Astrocyte (in vitro differentiated cells and primary cell): ENCODE measurements at places on chromosomes 12 and 14. TPM values are rescaled to one million over a fixed set of nuclear protein-coding genes. Genes with fewer than 3 reads are reported as not detected.

DNA sequence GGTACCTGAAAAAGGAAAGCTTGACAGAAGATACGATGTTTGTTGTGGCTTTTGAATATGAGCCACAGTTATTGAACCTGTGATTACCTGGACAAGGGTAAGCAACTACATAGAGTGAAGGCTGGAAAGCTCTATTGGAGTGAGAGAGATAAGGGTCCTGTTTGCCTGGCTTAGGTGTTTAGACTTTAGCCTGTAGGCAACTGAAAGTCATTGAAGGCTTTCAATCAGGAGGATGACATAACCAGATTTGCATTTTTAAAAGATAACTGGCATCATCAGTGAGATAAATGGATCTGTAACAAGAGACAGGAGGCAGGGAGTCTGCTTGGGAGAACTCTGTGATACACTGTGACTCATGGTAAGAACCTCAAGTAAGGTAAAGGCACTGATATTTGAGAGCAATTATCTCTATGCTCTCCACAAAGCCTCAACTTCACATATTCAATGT lies 128.9 kb upstream of the SOX5 start:
- no peak overlapping the region for H3K4me3 ChIP-seq
- H3K27me3 ChIP-seq, result no peaks in the 10 kb centered on the region
- no peaks in the 10 kb centered on the region for H3K4me1 ChIP-seq
- DNase-seq, result peak; percentile 36

GRCh38 chr14:55721353-55721752 lies 141.3 kb downstream of the KTN1 start:
- H3K4me1 ChIP-seq, result peaks cover 3% of the 10 kb centered on the region
- no peaks in the 10 kb centered on the region for H3K36me3 ChIP-seq
- H3K27me3 ChIP-seq, result peaks cover 15% of the 10 kb centered on the region
- H3K4me3 ChIP-seq, result no peak overlapping the region
- H3K27ac ChIP-seq, result no peak overlapping the region

GRCh38 chr12:34597548-34598351 lies 575.5 kb downstream of the ALG10 start:
- no peaks in the 10 kb centered on the region for H3K4me1 ChIP-seq
- H3K4me3 ChIP-seq, result no peak overlapping the region
- DNase-seq, result no peak
- H3K27ac ChIP-seq, result no peak overlapping the region
- no peaks in the 10 kb centered on the region for H3K36me3 ChIP-seq

GRCh38 chr14:103529383-103530365 lies 678 bp downstream of the TRMT61A start:
- no peaks in the 10 kb centered on the region for H3K36me3 ChIP-seq
- no peaks in the 10 kb centered on the region for H3K27me3 ChIP-seq
- H3K27ac ChIP-seq, result peak overlapping the region; percentile 65

- H3K36me3 ChIP-seq, result peaks cover 26% of the 10 kb centered on the region
- peak overlapping the region; percentile 26 for H3K27ac ChIP-seq
- DNase-seq, result no peak
- H3K4me1 ChIP-seq, result peaks cover 22% of the 10 kb centered on the region
- no peaks in the 10 kb centered on the region for H3K27me3 ChIP-seq
- peak overlapping the region; percentile 67 for H3K4me3 ChIP-seq
Observed at GRCh38 chr12:53078425-53079225, 565 bp downstream of the SPRYD3 start.

DNA sequence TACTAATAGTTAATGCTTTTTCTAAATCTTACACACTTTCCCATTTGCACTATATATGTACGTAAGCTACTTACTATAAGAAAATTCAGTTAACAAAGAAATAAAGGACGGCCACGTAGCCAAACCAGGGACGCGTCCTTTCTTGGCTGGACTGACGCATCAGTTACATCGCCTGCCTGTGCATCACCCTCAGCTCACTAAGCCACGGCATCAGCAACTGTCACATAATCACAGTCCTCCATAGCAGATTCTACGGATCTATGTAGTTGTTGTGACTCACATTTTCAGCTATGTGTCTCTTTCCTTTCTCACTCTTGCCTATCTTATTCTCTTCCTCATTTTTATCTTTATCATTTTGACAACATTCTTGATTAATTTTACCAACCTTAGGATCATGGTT lies 38.1 kb upstream of the C12orf50 start:
- H3K4me3 ChIP-seq, result no peak overlapping the region
- no peaks in the 10 kb centered on the region for H3K27me3 ChIP-seq
- peaks cover 4% of the 10 kb centered on the region for H3K36me3 ChIP-seq
- H3K27ac ChIP-seq, result no peak overlapping the region
- H3K4me1 ChIP-seq, result peaks cover 3% of the 10 kb centered on the region

SIX6 gene
- not detected in 2 replicates for total RNA-seq

CIROP gene
- not detected in 2 replicates for total RNA-seq

MYF5 gene
- total RNA-seq, result not detected in 2 replicates

GXYLT1 gene
- total RNA-seq, result 21.4 and 23.1 TPM in 2 replicates
